ENCODE measurements at places on chromosomes 1 and 21. TPM values are rescaled to one million over a fixed set of nuclear protein-coding genes. Genes with fewer than 3 reads are reported as not detected.

The PRKAA2 gene
- polyA plus RNA-seq: 0.57 TPM

The NUAK2 gene
- 9.2 TPM for polyA plus RNA-seq

The DNAJC28 gene
- 0.74 TPM for polyA plus RNA-seq

The PLA2G2C gene
- polyA plus RNA-seq: not detected

The IVL gene
- polyA plus RNA-seq: 0.22 TPM

DNA sequence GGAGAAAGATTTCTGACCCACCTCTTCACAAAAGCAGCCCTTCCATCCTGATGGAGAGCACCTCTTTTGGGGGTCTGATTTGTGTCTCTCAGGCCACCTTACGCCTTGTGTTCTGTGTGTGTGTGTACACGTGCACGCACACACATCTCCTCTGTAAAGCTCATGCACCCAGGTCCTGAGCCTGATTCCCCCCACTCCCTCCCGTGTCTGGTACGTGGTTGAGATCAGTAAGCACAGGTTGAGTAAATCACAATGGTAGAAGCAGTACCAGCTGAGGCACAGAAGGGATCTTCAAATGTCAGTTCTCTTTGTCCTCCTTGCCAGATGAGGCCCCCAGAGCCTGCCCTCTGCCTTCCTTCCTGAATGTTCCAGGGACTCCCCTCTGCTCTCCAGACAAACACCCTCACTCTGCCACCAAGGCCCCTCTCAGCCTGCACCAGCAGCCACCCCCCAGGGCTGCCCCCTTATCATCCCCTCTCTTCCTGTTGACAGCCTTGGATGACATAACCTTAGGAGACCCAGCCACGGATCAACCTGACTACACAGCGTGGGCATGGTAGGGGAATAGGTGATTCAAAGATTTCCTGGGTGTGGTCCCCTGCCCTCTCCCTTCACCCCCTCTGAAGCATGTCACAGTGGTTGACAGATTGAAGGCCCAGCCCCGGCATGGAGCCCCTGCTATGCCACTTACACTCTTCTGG is 112.8 kb downstream of the HIVEP3 start:
- no peak for DNase-seq

- peak; percentile 21 for DNase-seq
Observed at GRCh38 chr1:241654019-241654418, 1.9 kb downstream of the WDR64 start.

DNA sequence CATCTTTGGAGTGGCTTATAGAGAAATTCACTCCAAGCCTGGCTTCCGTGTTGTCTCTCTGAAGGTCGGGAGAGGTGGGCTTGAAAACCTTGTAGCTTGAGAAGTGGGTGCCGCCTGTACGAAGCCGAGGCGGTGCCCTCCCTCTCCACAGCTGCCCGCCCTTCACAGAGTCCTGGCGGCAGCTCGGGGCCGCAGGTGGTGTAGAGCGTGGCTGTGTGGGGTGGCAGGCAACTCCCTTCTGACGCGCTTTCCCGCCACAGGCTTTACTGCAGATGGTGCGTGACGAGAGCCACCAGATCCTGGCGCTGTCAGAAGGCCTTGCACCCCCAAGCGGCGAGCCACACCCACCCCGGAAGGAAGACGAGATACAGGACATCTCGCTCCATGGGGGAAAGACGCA is 33.1 kb upstream of the DIP2A start:
- DNase-seq: no peak

GRCh38 chr1:52601991-52602855 is at the start of gene GPX7:
GPX7 (plus strand) TSS chr1:52602371; CDS start chr1:52602410, 39 bp downstream.
- DNase-seq: peak; percentile 65

GRCh38 chr1:29531596-29531995 is 295.3 kb downstream of the PTPRU start:
- DNase-seq: no peak

GRCh38 chr1:191348328-191348727 is 809.9 kb upstream of the RGS18 start:
- DNase-seq: no peak

All from lung (tissue), 17 donors.